ENCODE measurements at places on chromosomes 6 and 20.

GRCh38 chr6:118054082-118054481 is 147.0 kb downstream of the SLC35F1 start:
- DNase-seq = no peak

DNA sequence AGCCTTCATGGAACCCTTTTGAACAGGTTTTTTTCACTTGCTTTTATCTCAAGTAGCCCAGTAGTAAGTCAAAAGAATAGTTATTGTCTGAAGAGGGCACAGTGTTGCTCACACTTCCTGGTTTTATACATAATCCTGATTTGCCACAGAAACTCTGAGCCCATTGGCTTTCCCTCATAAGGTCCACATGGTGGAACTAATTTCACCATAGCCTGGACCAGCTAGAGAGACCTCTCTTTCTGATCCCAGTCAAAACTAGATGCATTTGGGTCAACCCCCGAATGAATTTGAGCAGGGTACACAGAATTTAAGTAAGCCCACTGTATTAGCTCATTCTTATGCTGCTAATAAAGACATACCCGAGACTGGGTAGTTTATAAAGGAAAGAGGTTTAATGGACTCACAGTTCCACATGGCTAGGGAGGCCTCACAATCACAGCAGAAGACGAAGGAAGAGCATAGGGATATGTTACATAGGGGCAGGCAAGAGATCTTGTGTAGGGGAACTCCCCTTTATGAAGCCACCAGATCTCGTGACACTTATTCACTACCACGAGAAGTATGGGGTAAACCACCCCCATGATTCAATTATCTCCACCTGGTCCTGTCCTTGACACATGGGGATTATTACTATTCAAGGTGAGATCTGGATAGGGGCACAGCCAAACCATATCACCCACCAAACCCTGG is 6.2 kb downstream of the RWDD2A start:
- DNase-seq = no peak

- DNase-seq = no peak
These were observed 32.1 kb downstream of the SCAF8 start for GRCh38 chr6:154765273-154765672.

DNA sequence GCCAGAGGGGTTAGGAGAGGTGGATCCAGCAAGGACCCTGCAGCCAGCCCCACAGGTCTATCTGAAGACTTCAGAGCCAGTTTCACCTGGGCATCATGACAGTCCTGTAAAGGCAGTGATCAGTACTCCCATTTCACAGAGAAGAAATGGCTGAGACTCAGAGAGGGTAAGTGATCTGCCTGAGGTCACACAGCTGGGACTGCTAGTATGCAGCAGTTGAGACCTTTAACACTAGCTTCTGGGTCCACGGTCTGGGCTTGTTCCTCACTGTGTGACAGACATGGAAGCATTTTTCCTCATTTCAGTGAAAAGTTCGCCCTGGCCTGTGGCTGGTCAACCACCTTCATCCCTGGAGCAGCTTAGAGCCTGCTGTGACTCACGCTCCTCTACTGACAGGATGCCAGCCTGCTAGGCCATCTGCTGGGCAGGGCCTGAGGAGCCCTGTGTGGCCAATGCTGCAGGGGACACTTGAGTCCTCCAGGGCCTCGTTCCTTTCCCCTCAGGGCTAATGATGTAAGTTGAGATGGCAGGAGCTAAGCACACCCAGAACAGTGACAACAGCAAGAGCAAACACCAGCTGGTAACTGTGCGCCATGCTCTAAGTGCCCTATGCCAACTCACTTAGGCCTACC is 192.0 kb downstream of the LRFN2 start:
- no peak for DNase-seq

DNA sequence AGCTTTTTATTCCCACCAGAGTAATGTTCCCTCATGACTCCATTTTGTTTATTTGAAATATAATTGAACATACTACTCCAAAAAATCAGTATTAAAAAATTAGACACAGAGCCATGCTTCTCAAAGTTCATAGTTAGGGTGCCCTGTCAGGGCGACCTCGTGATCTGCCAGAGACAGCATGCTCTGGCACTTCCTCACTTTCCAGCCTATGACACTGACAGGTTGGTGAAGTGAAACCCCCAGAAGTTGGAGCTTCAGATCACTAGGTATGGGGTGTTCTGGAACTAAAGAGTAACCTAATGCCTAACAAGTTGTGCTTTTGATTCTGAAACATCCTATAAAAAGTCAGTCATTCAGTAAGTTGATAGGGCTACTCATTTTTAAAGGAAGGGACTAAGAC is 93.0 kb downstream of the TBC1D7 start:
- DNase-seq = no peak

DNA sequence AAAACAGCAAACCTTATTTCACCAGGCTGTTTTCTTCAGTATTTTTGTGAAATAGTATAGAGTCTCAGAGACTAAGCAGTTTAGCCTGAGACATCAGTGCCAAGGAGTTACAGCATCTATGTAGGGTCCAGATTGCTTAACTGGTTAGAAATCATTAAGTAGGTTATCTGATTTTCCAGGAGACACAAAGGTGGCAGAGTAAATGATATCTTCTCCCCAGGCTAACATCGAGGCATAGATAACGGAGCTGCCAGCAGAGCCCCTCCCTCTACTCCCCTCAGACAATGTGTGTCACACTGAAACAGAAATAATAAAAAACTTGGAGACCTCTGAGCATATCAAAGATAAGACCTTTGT is 473.0 kb upstream of the CITED2 start:
- no peak for DNase-seq
